ENCODE measurements at places on chromosomes 7 and 10.

GRCh38 chr10:60985951-60986350, 42.0 kb upstream of the RHOBTB1 start:
- DNase-seq, result no peak

DNA sequence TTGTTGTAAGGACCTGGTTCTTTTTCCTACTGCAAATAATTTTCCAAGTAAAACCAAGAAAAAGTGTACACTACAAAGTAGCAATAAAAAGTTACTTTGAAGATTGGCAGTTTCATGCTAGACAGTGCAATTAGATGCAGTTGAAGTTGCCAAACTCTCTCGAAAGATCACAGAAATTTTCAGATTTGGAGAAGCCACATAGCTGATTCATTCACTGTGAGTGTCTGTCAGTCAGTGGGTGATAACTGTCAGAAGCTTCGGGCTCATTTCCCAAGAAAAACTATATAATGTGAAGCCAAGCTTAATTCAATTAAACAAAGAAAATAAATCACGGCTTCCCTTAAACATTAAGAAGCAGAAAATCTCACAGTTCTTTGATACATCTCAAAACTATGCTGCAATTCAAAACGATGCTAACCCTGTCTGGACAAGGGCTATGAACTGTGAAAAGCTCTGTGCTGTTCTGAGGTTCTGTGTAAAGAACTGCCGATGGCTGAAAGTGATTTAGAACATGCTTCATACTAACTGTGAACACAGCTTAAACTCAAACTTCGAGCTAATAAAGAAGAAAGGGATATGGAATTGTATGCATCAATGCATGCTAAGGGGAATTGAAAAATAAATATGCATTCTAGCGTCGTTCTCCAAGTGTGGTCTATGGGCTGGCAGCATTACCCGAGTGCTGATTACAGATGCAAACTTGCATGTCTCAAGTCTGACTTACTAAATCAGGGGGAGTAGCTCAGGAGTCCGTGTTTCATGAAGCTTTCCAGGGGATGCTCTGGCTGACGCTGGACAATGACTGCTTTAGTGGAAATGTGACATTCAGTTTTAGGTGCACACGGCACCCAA, 557.4 kb downstream of the CALN1 start:
- DNase-seq, result no peak

- no peak for DNase-seq
These were observed 106.8 kb downstream of the MBL2 start for GRCh38 chr10:52665821-52666220.

DNA sequence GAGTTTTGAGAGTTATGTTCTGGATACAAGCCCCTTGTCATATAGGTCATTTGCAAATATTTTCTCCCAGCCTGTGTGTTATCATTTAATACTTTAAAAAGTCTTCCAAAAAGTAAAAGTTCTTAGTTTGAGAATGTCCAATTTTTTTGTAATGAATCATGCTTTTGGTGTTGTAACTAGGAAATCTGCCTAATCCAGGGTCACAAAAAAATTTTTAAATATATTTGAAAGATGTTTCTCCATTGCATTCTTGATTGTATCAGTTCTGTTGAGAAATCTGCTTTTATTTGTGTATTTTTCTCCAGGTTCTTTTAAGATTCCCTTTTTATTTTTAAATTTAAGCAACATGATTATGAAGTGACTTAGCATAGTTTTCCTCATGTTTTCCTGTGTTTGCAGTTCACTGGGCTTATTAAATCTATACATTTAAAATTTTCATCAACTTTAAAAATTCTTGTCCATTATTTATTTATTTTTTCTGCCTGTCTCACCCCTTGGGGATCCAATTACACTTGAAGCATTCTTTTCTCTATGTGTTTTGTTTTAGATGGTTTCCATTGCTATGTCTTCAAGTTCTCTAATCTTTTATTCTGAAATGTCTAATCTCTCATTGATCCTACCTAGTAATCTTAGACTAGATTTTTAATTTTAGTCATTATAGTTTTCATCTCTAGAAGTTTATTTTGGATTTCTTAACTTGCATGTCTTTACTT, 47.0 kb downstream of the CCDC71L start:
- DNase-seq, result no peak

GRCh38 chr10:93463723-93464476, 18.2 kb downstream of the MYOF start:
- no peak for DNase-seq

DNA sequence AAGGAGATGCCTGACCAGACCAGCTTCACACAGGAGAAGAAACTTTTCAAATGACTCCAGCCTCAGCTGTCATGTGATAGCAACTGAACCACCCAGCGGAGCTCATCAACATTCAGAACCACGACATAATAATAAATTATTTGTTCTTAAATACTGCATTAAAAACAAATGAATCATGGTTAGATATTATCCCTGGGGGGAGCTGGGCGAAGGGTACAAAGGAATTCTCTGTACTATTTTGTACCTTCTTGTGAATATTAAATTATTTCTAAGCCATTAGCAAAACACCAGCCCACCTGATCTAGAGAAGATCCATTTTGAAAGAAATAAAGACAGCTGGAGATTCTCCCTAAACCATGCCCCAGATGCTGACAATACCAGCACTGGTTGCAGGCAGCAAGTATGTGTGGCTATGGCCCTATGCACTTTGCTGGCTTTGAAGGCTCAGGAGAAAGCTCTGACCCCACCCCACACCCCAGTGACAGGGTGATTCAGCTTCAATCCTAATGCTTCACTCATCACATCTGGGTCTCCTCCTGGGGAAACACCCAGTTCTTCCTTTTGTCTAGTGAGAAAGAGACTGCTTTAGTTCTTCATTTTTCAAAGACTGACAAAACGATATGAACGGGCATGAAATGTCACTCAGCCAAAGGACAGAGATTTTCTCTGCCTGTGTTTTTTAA, 45.5 kb upstream of the NKX2-3 start:
- no peak for DNase-seq

DNA sequence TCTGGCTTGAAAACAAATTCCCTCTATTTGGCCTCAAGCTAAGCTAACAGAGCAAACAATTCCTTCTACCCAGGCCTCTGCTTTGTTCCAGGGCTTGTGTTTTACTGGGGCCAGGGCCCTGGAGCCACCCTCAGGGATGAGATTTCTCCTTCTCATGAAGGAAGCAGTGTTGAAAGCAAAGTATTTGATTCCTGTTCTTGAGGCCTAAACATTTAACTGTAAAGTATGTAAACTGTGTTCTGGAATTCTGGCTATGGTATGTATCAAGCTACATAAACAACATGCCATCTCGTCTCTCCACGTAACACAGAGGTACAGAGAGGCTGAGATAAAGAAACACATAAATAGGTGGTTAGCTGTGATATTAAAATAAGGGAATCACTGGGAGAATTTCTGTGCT, 81.8 kb downstream of the HERPUD2 start:
- DNase-seq, result no peak

Data from Right ventricle myocardium inferior (tissue), 1 donor.